Stimulated activated CD4-positive, alpha-beta T cell treated with anti-CD3 and anti-CD28 coated beads, Interleukin-15, amount 100 ng/mL, for 1 hour (primary cell): ENCODE measurements at places on chromosomes 7 and 10.

DNA sequence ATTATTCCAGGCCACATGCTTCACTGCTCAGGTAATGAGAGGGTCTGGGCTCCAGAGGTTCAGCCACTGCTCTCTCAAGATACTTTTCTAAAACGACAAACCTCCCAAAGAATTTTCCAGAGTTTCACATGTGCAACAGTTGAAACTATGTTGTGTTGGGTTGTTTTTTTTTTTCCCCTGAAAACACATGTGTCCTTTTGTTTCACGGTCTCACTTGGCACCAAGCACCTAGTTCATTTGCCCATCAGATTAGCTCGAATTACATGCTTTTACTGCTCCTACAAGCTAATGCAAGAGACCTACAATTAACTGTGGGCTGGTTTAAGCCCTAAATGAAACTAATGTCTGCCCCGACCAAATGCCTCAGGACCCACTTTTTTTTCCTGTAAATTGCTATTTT lies 313.3 kb downstream of the FGFR2 start:
- DNase-seq = no peak

- no peak for DNase-seq
Observed at GRCh38 chr7:120742372-120742771, 115.6 kb downstream of the TSPAN12 start.

DNA sequence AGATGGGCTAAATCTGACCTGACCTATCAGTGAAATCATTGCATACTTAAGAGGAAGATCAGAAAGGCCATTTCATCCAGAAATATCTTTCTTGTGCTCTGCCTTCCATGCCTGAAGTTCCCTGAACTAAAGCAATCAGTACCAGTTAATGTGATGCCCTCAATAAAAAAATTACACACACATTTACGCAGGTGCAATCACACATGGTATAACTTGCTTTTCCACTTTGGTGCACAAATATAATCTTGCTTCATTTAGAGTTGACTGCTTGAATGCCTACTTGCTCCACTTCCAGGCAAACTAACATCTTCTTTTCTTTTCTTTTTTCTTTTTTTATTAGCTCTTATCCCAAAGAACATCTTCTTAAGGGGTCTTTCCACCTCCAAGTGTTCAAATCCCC lies 58.3 kb upstream of the KIF5B start:
- no peak for DNase-seq

GRCh38 chr7:20140291-20141001 lies 76.7 kb downstream of the MACC1 start:
- DNase-seq = no peak

DNA sequence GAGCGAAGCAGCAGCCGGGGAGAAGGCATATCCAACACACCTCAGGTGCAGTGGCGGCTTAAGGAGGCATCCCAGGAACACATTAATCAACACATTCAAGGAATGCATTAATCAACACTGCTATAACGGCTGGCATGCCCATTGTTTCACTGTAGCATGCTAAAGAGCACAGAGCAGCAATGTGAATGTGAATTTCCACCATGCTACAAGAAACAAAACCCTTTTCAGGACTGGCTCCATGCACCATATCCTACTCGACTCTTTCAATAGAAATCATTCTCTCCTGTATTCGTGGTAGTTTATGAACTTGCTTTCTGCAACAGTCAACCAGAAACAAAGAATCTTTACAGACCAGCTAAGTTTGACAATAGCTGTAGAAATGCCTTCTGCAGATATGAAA lies 149.0 kb downstream of the NRCAM start:
- DNase-seq = no peak

DNA sequence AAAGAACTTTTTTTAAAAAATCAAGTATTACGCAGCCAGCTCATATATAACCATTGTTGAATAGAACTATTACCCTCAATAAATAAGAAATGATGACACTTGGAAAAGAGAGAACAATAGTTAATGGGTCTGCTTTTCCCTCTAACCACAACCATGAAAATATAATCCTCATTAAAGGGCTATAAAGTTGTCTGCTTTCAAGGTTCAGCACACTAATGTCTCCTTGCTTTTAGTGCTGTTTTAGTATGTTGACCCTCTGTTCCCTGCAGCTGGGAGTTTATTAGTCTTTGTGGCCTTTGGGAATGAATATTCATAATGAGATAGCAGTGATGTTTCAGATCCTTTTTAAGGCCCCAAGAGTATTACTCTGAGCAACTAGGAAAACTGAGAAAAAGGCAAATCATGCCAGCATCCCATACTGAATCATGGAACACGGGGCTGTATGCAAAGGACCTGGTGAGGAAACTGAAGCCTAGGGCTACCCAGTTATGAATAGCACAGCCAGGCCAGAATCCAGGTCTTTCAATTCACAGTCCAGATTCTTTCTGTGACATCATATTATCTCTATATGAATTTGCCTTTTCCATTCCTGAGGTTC lies 332.0 kb upstream of the LRGUK start:
- DNase-seq = no peak

- no peak for DNase-seq
Observed at GRCh38 chr7:149109969-149110368, 16.2 kb downstream of the ZNF425 start.
